ENCODE measurements at places on chromosomes 12 and 14. TPM values are rescaled to one million over a fixed set of nuclear protein-coding genes. Genes with fewer than 3 reads are reported as not detected.

- H3K36me3 ChIP-seq = no peaks in the 10 kb centered on the region
- no peak overlapping the region for H3K27ac ChIP-seq
- H3K4me1 ChIP-seq = no peaks in the 10 kb centered on the region
- no peak overlapping the region for H3K4me3 ChIP-seq
- DNase-seq = no peak
Observed at GRCh38 chr12:77610446-77610845, 220.2 kb upstream of the NAV3 start.

TCL1B gene
- not detected for polyA plus RNA-seq

VRTN gene
- polyA plus RNA-seq = not detected

GRCh38 chr12:18467620-18468245 lies 206.4 kb downstream of the PIK3C2G start:
- H3K36me3 ChIP-seq = no peaks in the 10 kb centered on the region
- no peak for DNase-seq
- H3K4me3 ChIP-seq = no peak overlapping the region

DNA sequence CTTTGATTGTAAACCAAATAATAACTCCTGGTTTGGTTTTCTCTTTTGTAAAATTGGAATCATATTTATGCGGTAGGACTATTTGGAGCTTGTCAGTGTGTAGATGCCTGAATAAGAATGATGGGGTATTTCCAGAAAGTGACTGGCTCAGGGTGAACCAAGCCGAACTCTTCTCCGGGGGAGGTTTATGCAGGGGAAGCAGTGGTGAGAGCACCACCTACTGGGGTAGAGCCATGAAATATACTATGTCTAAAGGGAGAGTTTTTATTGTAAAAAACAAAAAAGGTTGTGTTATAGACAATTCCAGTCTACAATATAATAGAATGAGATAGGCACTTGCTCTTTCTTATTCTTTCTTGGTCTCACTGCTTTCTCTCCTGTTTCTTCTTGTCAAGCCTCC lies 222.9 kb upstream of the SLC16A7 start:
- H3K27me3 ChIP-seq = no peaks in the 10 kb centered on the region
- H3K27ac ChIP-seq = no peak overlapping the region
- H3K4me1 ChIP-seq = no peaks in the 10 kb centered on the region
- DNase-seq = no peak

DNA sequence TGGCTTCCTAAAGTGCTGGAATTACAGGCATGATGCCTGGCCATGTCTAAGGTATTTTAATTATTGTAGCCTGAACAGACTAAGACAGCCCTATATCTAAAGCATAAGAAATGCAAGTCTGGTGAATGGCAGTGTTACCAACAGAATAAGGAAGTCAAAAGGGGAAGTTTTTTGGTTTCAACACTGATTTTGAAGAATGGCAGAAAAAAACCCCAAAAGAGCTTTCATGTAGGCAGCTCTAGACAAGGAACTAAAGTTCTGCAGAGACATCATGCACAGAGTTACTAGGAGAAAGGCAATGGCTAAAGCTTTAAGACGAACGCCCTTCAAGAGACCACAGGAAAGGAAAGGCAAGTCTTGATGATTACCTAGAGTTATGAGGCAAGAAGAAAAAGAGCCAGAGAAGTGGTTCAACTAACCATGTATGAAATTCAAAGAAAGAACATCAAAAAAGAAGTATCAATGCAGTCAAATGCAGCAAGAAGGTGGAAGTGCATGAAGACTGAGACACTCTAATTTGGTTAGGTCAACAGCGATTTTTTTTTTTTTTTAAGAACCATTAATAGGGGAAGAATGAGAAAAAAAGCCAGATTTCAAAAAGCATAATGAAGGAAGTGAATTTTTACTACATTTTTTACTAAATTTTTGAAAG lies 50.8 kb downstream of the RPS6KA5 start:
- no peak overlapping the region for H3K4me3 ChIP-seq
- no peaks in the 10 kb centered on the region for H3K4me1 ChIP-seq
- no peaks in the 10 kb centered on the region for H3K36me3 ChIP-seq
- H3K27ac ChIP-seq = no peak overlapping the region

DNA sequence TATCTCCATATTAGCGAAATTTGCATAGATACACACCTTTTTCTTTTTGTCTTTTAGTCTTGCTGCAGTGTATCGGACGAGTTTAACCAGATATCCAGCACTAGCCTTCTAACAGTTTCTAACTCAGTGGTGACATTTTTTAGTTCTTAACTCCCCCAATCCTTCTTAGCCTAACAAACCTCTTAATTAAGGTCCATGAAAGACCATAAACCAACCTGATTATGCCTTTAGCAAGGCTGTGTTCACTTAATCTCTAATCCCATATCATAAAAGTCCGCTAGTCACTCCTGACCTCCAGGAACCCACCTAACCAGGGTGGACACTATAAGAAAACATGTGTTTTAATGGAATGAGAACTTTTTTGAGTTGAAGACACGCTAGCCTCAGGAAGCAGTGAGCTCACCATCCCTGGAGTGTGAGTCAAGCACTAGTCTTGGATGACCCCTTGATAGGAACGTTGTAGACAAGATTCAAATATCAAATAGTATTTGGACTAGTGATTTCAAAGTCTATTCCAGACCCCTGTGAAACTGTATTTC lies 9.5 kb downstream of the CDKN1B start:
- H3K27ac ChIP-seq = peak overlapping the region; percentile 99
- DNase-seq = peak; percentile 13
- H3K36me3 ChIP-seq = no peaks in the 10 kb centered on the region
- H3K27me3 ChIP-seq = no peaks in the 10 kb centered on the region
- peak overlapping the region; percentile 70 for H3K4me3 ChIP-seq

RXYLT1 gene
- 33.6 TPM for polyA plus RNA-seq

DNA sequence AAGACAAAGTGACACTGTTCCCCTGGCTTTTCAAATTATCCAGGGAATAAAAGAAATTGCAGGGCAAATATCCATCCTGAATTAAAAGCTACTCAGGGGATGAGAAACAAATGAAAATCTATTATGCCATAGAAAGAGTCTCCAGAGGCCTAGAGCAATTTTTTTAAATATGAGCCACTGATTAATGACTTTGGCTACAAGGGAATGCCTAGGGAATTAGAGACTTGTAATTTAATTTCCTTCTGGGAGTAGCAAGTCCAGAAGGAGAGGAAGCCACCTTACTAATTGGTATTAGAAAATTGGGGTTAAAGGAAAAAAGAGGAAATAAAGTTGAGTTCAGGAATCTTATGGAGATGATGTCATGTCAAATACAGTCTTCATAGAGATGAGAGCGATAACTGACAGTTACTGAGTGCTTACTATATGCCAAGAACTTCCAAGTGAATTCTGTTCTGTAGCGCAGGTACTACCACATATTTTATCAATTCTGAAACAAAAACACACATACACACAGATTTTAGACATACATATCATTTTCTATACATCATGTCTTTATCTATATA lies 304.4 kb downstream of the DUSP6 start:
- H3K36me3 ChIP-seq = no peaks in the 10 kb centered on the region
- no peaks in the 10 kb centered on the region for H3K4me1 ChIP-seq
- DNase-seq = no peak
- H3K27me3 ChIP-seq = no peaks in the 10 kb centered on the region
- no peak overlapping the region for H3K27ac ChIP-seq

KRT85 gene
- not detected for polyA plus RNA-seq

GRCh38 chr12:121490401-121491281 lies 90.2 kb downstream of the KDM2B start:
- H3K36me3 ChIP-seq = no peaks in the 10 kb centered on the region
- H3K4me3 ChIP-seq = no peak overlapping the region
- no peaks in the 10 kb centered on the region for H3K4me1 ChIP-seq
- no peak for DNase-seq

GARIN6 gene
- not detected for polyA plus RNA-seq

DNA sequence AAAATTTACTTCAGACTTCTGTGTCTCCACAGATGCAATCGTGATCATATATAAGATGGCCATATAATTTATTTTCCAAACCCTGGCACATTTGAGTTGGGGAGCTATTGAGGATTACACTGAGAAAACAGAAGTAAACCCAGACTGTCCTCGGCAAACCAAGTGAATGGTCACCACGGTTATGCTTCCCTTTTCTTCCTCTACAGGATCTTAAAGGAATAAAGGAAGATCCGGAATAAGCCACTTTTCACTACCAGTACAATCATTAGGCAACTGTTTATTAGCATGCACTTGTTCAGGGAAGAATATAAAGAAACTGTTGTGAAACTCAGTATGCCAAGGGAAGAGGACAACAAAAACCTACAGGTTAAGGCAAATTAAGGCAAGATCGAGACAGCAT lies 27.6 kb downstream of the SBNO1 start:
- no peaks in the 10 kb centered on the region for H3K36me3 ChIP-seq
- H3K27me3 ChIP-seq = no peaks in the 10 kb centered on the region
- no peak overlapping the region for H3K27ac ChIP-seq
- H3K4me1 ChIP-seq = no peaks in the 10 kb centered on the region
- DNase-seq = no peak
- H3K4me3 ChIP-seq = no peak overlapping the region

GRCh38 chr14:46487582-46488350 lies 163.8 kb downstream of the RPL10L start:
- no peaks in the 10 kb centered on the region for H3K27me3 ChIP-seq
- H3K27ac ChIP-seq = no peak overlapping the region
- H3K4me3 ChIP-seq = no peak overlapping the region
- H3K36me3 ChIP-seq = no peaks in the 10 kb centered on the region
- no peaks in the 10 kb centered on the region for H3K4me1 ChIP-seq
